ENCODE measurements at places on chromosomes 11 and 22.

DNA sequence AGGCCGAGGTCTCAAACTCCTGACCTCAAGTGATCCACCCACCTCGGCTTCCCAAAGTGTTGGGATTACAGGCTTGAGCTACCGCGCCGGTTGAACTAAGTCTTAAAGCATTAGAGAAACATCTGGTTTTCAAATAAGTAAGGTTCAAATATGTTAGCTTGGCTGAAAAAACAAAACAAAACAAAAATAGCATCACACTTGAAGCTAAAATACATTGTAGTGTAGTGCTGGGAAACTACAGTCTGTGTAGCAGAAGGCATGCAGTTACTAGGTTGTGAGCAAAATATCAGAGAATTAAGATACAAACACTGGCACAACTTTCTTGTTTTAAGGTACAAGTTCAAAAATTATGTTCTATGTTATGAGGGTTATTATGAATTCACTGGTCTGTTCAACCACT lies 224.8 kb upstream of the CHORDC1 start:
- no peak for DNase-seq

DNA sequence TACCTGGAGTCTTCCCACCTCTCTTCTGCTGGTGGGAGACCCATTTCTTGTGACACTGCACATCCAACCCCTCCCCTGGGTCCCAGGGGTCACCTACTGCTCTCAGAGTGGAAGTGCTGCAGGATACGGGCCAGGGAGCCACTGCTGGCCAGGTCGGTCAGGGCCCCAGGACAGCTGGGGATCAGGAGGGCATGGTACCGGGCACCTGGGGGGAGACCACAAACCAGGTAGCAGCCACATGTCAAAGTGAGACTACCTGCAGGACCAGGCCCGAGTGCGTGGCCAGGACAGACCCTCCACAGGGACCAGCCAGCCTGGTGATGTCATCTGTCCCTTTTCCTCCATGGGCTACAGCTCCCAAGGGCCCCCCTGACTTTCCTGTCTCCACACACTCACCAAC lies 3.9 kb downstream of the GATD1 start:
- DNase-seq: no peak

- DNase-seq: no peak
Measured at GRCh38 chr11:34860034-34860433, 56.1 kb downstream of the APIP start.

- no peak for DNase-seq
Measured at GRCh38 chr11:2790568-2790921, 90.8 kb upstream of the KCNQ1OT1 start.
